ENCODE measurements at places on chromosomes 1 and 21.

GRCh38 chr1:40756523-40756922 is 27.1 kb upstream of the KCNQ4 start:
- no peak for DNase-seq

GRCh38 chr1:45686288-45687013 is at the start of gene GPBP1L1:
Gene GPBP1L1, minus strand, starts transcription at chr1:45686533. Its CDS starts 27,446 bp downstream, at chr1:45659087.
- DNase-seq: peak; percentile 96

GRCh38 chr21:31337086-31337485 is 7.0 kb downstream of the TIAM1 start:
- DNase-seq: no peak

DNA sequence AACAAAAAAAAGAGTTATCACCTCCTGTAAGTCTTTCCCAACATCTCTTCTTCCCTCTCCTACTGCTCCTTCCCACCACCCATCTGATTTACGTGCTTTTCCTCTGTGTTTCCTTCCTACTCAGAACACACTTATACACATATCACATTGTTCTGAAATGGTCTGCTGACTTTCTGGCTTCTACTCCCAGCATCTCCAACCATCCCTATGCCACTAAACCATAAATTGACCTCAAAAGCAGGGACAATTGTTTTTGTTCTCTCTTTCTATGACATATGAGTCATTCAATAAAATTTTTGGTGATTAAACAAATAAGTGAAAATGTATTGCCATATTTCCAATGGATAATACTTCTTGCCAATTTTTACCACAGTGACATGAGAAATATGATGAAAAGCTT is 8.2 kb downstream of the GOLPH3L start:
- no peak for DNase-seq

- no peak for DNase-seq
Observed at GRCh38 chr1:42945164-42945563, 13.5 kb downstream of the SLC2A1 start.

GRCh38 chr1:177137814-177138213 is 26.7 kb downstream of the ASTN1 start:
- DNase-seq: no peak

DNA sequence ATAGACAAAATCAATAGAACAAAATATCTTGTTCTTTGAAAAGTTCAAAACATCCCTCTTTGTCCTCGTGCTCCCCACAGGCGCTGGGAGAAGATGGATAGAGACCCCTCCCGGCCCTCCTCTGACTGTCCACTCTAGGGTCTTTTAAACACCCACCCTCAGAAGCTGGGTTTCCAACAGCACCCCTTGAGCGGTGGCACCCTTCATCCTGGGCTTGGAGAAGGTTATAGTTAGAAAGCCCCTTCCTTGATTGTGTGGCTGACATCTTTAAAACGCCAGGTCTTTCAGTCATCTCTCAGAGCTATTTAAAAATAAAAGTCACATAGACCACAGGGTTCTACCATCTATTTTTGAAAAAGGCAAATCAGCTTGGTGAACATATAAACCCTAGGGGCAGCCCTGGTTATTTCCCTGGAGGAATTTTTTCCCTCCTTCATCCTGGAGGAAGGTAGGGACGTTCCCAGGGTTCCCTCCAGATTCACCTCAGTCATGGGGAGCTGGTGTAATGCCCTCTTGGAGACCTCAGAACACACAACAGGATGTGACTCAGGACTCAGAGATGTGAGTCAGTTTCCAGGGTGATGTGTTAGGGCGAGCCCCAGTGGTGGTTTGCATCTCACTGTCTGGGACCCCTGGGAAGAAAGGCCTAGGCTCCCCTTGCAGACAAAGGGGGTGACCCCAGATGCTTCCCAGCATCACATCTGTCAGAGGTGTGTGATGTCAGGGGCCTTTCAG is 138.5 kb downstream of the CLIC6 start:
- DNase-seq: peak; percentile 24

GRCh38 chr1:5718831-5719632 is 273.2 kb downstream of the NPHP4 start:
- no peak for DNase-seq

- no peak for DNase-seq
Observed at GRCh38 chr21:43829575-43830119, 35.4 kb upstream of the AGPAT3 start.

GRCh38 chr21:26795866-26796329 is 49.3 kb downstream of the ADAMTS1 start:
- DNase-seq: no peak

- DNase-seq: no peak
Observed at GRCh38 chr21:15260604-15261003, 195.8 kb upstream of the NRIP1 start.

GRCh38 chr1:115340879-115341278 is 2.8 kb upstream of the NGF start:
- no peak for DNase-seq

DNA sequence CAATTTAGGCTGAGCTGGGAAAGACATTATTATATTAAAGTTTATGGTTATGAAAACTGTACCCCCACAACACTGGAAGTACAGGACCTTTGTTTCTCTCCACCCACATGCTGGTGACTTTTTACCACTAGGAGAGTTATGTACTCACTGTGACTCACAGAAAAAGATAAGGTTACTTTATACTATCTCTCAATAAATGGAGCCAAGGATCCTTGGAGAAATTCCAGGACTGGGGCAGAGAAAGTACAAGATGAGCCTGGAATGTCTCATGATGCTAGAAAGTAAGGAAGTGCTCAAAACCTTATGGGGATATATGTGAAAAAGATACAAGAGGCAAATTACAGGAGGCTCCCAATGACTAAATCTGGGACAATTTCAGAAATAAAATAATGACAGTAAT is 63.9 kb upstream of the C1orf105 start:
- DNase-seq: no peak

DNA sequence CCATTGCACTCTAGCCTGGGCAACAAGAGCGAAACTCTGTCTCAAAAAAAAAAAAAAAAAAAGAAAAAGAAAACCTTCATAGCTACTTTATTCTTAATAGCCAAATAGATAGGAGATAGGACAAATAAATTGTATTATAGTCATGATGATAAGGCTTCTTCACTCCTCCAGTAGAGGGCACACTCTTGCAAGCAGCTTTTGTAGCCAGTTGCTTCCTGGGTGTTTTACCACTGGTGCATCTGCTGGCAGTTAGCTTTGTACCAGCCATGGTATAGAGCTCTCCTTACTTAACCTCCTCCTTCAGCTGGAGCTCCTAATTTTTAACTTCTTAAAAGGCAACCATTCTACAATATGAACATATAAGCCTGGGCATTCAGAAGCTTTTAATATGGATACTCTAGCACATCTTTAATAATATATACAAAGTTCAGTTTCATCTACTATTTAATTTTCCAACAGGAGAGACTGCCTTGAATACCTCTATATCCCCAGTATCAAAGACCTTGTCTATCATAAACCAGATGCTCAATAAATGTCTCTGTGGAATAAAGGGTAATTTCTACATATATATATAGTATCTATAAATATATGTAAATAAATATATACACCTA is 35.8 kb downstream of the EVI5 start:
- no peak for DNase-seq

GRCh38 chr1:197619008-197619640 is 156.2 kb downstream of the DENND1B start:
- DNase-seq: no peak

GRCh38 chr1:78358165-78358564 is 132.6 kb upstream of the PTGFR start:
- no peak for DNase-seq

GRCh38 chr1:94247138-94248094 is 10.0 kb upstream of the ARHGAP29 start:
- no peak for DNase-seq

- DNase-seq: no peak
Observed at GRCh38 chr1:61638296-61638695, 86.6 kb downstream of the TM2D1 start.

All from stimulated activated CD4-positive, alpha-beta T cell treated with anti-CD3 and anti-CD28 coated beads, Interleukin-15, amount 100 ng/mL, for 1 hour (primary cell).